ENCODE measurements at places on chromosomes 11 and 22.

GRCh38 chr11:31617246-31617645, 107.7 kb downstream of the ELP4 start:
- H3K4me1 ChIP-seq: peaks cover 7% of the 10 kb centered on the region
- peaks cover 24% of the 10 kb centered on the region for H3K36me3 ChIP-seq
- H3K27ac ChIP-seq: no peak overlapping the region
- DNase-seq: no peak
- H3K27me3 ChIP-seq: no peaks in the 10 kb centered on the region

GRCh38 chr22:28800308-28801041, at the start of gene XBP1:
TSS of gene XBP1 (minus strand) at chr22:28800569.
- H3K27me3 ChIP-seq: no peaks in the 10 kb centered on the region
- H3K36me3 ChIP-seq: peaks cover 72% of the 10 kb centered on the region
- H3K4me3 ChIP-seq: peak within 1 kb of the TSS; percentile 86
- peak; percentile 94 for DNase-seq

GRCh38 chr22:33688903-33689302, 231.4 kb downstream of the LARGE1 start:
- DNase-seq: no peak
- no peak overlapping the region for H3K27ac ChIP-seq
- H3K4me1 ChIP-seq: no peaks in the 10 kb centered on the region
- H3K27me3 ChIP-seq: no peaks in the 10 kb centered on the region

- no peaks in the 10 kb centered on the region for H3K4me1 ChIP-seq
- H3K4me3 ChIP-seq: no peak overlapping the region
- no peaks in the 10 kb centered on the region for H3K27me3 ChIP-seq
- no peak for DNase-seq
Observed at GRCh38 chr11:70894566-70895365, 357.6 kb downstream of the SHANK2 start.

Measured in activated T-cell treated with anti-CD3 and anti-CD28 coated beads, Interleukin-2, amount 50 U/mL, for 24 hours (primary cell).